ENCODE measurements at places on chromosomes 3 and 15.

DNA sequence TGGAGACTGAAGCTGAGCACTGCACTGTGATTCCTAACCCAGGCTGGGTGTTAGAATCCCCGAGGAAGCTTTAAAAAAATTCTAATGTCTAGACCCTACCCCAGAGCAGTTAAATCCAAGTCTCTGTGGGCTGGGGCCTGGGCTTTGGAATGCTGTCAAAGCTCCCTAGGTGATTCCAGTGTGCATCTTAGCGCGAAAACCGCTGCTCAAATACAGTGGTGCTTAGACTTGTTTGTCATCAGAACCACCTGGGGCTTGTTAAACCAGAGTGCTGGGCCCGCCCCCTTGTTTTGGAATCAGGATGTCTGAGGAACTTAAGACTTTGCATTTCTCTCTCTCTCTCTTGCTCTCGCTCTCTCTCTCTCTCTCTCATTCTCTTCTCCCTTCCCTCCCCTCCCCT is 20.7 kb downstream of the RHCG start:
- DNase-seq: no peak

DNA sequence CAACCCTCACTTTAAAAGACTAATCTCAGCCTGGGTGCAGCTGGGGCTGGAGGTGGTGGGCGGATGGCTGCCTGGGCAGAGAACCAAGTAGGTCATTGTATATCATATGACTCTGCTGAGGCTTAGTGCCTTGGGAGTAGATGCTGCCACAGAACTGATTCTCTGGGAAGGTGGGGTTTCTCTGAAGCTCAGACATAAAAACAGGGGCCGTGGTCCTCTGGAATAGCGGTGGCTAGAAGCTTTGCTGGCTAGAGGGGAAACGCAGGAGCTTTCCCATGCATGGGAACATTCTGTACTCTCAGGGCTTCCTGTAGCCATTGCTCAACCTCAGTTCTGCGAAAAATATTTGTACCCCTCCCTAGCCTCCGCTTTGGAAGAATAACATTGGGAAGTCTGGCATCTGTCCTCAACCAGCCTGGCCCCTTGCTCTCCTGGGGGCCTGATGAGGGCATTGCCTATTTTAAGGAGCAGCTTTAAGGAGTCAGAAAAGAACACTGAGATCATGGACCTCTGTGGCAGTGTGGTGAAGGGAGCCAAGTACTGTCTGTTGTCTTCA is 14.7 kb downstream of the TIMP4 start:
- DNase-seq: no peak

- DNase-seq: no peak
Measured at GRCh38 chr15:101103598-101103997, 148.2 kb downstream of the CHSY1 start.

- no peak for DNase-seq
Measured at GRCh38 chr15:46059921-46060594, 425.2 kb downstream of the SQOR start.

- DNase-seq: peak; percentile 60
Measured at GRCh38 chr3:65827076-65827475, 211.6 kb downstream of the MAGI1 start.

- no peak for DNase-seq
Measured at GRCh38 chr3:99218468-99218867, 317.0 kb upstream of the DCBLD2 start.

DNA sequence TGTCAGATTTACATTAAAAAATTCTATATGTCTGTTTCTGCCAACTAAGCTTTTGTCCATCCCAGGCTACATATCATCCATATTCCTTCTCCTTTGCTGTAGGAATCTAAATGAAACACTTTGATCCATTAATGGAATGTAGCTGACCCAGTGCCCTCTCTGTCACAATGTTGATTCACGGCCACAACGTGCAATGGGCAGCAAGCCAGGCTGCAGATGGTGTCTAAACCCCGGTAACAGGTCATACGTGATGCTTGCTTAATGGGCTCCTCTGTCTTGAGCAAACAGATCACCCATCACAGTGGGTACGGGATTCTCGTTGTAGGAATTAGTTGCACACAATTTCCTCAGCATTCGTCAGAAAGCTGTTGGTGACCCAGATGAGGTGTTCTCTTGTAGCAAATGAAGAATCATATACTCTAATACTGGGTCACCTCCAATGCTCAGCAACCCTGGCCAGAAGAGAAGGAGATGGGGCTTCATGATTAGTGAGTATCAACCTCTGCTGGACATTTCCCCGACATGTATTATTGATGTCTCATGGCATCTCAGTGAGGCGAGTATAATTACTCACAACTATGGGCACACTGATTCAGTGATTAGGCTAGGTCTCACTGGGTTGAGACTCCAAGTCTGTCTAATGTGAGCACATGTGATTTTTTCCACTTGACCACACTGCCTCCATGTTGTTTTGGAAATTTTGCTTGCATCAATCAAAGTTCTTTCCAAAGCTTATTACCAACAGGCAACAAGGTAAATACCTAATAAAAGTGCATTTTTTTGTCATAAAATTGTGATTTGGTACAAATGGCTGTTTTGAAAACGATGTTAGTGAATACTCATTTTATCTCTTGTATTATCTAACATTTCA is 12.9 kb upstream of the DCBLD2 start:
- DNase-seq: no peak

- DNase-seq: no peak
Measured at GRCh38 chr3:183349421-183350157, 78.8 kb downstream of the MCF2L2 start.

GRCh38 chr15:31266712-31267111 is 59.9 kb upstream of the KLF13 start:
- no peak for DNase-seq

DNA sequence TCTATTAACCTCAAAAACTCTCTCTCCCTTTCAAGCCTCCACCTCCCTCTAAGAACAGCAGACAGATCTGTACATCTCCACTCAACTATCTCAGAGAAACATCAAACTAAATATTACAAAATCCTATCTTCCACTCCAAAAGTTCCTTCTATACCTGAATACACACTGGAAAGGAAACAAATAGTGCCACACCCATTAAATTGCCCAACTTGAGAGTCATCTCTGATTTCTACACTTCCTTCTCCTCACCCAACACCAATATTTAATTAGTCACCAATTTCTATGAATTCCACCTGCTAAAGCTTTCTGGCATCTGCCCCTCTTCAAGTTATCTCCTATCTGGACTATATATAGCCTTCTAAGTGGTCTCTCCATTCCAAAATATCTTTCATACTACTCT is 65.8 kb downstream of the PEAK1 start:
- no peak for DNase-seq

DNA sequence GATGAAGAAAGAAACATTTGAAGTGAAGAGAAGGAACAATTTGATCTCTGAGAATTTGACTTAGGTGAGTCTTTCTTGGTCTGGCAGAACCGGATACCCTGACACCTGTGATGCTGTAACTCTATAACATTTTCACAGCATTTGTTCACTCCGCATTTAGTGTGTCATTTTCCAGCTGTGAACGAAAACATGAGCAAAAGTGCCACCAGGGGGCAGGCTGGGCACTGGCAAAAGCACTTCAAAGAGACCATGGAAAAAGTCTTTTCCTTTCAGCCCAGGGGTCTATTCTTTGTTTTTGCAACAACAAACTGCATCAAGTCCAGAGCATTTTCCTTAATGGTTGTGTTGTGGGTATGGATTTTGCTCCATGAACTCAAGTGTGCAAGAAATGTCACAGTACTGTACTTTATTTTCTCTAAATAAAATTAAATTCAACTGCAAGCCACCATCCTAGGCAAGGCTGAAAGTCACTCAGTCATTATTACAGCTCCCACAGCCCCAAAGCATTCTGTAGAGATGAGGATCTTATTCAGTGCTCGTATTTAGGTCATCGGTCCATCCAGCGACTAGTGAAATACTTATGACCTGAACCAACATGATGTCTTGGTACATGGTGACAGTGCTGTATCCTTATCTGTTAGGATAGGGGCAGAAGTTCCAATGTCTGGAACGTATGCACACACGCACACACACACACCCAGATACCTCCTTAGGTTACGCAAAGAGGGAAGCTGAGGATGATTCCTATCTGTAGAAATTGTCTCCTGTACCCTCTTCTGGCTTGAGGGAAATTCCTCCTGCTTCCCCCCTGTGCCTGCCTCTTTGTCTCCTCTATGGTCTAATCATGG is 125.5 kb downstream of the GADL1 start:
- peak; percentile 28 for DNase-seq

DNA sequence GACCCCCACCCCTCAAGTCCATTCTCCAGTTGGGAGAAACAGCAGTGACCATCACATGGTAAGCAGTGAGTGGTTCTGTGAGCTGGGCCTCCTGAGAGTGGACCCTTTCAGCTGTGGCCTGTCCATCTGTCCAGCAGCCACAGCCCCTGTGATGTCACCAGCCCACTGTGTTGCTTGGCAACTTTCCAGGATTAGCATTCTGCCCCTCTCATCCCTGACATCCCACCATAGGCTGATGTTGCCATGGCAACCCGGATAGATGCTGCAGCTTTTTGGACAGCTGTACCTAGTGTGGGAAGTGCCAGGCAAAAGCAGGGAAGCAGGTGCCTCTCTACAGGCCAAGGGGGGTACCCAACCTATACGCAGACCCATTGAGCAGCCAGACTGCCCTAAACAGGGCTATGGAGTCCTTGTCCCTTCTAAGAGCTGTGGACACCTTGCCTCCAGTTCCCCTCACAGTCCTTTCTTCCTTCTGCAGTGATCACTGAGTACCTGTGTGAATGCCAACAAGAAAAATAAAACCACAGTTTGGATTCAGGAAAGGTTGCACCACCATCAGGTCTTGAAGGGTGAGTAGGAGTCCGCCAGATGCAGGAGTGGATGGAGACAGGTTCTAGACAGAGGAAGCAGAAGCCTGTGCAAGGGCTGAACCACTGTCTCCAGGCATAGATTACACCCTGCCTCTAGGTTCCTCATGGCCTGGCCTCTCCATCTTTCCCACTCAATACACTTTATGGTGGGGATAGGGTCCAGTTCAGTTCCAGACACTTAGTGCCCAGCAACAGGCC is at the start of gene DNAH1:
DNAH1 (plus strand) TSS at position 343 of the 788 bp plus-strand sequence. CDS start 6,124 bp downstream, outside the sequence.
- DNase-seq: no peak

All from MV-4-11 (cell line).